ENCODE measurements at places on chromosomes 2 and 18.

DNA sequence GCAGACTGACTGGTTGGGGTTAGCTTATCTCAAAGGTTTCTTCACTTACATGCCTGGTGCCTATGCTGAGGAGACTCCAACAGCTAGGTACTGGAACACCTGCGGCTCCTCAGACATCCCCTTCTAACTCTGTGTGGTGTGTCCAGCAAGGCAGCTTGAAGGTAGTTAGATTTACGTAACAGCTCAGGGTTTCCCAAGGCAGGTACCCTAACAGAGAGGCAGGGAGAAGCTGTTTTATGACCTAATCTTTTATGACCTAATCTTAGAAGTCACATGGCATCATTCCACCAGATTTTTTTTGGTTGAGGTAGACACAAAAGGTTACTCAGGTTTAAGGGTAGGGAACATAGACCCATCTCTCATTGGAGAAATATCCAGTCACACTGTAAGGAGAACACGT, 17.4 kb upstream of the PAPOLG start:
- no peak for DNase-seq

GRCh38 chr2:160516547-160517365, 23.1 kb upstream of the RBMS1 start:
- no peak for DNase-seq

DNA sequence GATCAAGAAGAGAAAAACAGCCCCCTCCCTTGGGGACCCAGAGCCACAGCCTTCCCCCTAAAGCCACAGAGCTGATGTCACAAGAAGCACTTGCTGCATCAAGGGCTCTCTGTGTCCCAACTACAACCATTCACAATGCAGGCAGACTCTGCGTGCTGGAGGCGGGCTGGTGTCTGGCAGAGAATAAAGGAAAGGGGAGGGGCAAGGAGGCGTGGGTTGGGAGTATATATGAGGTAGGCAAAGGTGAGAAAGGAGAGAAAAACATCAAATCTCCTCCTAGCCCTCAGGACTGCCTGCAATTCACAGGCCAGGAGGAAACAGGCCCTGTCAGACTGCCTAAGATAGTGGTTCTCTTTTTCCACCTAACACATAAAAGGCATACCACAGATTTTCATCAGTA, 48.8 kb upstream of the IHH start:
- no peak for DNase-seq

DNA sequence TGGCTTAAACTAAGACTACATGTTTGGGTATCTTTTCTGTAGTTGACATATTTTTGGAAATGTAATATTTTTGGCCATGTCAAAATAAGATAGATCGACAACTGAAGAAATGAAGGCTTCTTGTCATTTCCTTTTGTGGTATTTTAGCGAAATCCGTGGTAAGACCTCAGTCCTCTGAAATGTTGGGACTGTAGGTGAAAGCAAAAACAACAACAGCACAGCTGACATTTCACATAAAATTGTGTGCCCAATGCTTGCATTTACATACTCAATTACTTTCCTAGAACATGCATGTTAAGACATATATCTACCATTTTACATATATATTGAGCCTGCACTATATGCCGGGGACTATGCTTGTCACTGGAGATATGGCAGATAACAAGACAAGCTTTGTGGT, 50.2 kb downstream of the SPP2 start:
- no peak for DNase-seq

Data from left renal pelvis (tissue), 4 donors.